ENCODE measurements at places on chromosomes 12 and 14.

DNA sequence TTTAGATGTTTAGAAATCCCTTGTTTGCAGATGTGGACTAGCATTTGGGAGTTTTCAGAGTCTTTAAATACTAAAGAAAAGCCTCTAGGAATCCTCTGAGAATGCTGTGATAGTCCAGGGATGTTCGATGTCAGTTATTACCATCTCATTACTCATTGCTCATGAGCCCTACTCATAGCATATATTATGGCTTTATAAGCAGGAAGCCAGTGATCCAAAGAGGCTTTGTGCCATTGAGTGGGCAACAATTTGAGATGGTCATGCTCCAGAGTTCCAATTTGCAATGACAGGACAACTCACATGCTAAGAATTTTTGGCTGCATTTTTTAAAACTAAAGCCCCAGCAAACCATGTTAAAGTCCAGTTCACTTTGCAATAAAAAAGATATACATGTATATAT lies 163.0 kb downstream of the OTOGL start:
- no peak for DNase-seq

DNA sequence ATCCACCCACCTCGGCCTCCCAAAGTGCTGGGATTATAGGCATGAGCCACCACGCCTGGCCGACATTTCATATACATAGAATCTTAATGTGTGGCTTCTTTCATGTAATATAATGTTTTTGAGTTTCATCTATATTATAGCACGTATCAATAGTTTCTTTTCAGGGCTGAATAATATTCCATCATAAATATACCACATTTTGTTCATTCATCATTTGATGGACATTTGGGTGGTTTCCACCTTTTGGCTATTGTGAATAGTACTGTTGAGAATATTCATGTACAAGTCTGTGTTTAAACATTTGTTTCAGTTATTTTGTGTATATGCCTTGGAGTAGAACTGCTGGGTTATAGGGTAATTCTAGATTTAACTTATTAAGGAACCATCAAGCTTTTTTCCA lies 12.0 kb downstream of the ACVR1B start:
- DNase-seq = no peak

DNA sequence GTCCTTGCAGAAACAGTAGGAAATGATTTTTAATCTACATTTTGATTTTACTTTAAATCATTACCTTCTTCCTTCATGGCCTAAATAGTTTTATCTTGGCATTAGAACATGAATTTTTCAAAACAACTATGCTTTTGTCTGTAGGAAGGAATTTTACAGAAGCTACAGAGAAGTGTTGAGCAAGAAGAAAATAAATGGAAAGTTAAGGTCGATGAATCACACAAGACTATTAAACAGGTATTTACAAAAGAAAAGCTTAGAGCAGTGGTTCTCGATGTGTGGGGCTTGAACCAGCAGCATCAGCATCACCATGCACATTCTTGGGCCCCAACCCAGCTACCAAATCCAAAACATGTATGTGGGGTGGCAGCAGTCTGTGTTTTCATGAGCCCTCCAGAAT lies 91.6 kb downstream of the KTN1 start:
- DNase-seq = no peak

DNA sequence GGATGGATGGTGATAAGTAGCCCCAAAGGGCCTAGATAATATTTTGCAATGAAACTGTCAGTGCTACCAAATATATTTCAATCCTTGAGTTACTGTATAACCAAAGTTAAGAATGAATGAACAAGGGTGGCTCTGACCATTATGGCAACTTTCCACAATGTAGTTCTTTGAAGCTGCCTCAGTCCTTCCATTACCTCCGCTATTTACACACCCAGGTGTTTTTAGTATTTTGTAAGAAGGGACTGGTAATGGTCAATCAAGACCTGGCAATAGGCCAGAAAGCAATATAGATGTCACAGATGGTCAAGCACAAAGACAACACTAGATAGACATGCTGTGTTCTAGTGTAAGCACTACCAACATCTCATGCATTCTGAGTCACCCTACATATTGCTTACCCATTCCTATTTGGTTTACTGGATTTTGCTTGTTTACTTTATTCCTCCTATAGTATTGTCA lies 16.3 kb downstream of the DUSP16 start:
- DNase-seq = no peak

- no peak for DNase-seq
Measured at GRCh38 chr14:22002860-22003284, 329.3 kb upstream of the OR4E1 start.

Measured in aorta (tissue), 5 donors.